ENCODE measurements at places on chromosomes 12 and 14.

DNA sequence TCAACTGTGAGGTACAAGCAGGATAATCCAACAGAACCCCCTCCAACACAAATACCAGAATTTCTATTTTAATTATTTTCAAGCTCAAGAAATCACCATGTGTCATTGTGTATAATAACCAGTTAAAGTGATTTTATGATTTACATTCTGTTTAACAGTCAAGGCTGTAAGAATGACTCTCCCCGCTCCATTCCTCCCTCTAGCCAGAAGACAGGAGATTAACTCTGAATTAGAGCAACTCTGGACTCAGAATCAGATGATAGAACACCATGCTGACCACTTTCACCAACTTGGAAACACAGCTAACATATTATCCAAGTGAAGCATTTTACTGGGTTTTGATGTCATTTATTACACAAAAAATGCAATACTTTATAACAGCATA lies 71.9 kb downstream of the ATP2B1 start:
- no peak for DNase-seq

GRCh38 chr12:69998922-69999321 lies 173.9 kb downstream of the MYRFL start:
- DNase-seq: no peak

DNA sequence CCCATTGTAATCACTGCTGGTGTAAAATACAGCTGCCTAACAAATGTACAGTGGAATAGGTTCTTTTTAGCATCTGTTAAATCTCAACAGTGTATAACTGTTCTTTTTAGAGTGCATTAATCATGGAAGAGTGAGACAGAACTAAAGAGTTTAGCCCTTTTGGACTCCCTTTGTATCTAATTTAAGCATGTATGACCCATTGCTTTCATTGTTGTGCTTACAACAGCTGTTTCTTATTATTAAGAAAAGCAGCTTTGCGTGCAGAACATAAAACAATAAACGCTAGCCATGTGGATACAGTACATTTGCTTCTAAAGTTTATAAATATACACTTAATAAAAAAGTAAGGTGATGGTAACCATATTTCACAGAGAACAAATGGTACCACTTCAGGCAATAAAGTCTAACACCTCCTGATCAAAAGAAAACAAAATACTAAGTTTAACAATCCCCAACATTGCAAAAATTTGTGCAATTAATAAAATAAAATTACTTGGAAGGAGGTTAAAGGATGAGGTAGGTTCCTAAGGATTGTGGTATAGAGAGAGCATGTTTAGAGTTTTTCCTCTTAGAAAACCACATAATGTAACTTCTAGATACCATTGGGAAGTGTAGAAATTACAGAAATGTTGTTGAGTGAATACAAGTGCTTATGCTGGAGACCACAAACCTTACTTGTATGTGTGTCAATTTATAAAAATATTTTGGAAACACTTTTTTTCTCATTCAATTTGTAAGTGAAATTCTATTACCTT lies 448.7 kb downstream of the SLC6A15 start:
- no peak for DNase-seq

- DNase-seq: no peak
Observed at GRCh38 chr12:2998789-2999264, 39.6 kb downstream of the TEAD4 start.

DNA sequence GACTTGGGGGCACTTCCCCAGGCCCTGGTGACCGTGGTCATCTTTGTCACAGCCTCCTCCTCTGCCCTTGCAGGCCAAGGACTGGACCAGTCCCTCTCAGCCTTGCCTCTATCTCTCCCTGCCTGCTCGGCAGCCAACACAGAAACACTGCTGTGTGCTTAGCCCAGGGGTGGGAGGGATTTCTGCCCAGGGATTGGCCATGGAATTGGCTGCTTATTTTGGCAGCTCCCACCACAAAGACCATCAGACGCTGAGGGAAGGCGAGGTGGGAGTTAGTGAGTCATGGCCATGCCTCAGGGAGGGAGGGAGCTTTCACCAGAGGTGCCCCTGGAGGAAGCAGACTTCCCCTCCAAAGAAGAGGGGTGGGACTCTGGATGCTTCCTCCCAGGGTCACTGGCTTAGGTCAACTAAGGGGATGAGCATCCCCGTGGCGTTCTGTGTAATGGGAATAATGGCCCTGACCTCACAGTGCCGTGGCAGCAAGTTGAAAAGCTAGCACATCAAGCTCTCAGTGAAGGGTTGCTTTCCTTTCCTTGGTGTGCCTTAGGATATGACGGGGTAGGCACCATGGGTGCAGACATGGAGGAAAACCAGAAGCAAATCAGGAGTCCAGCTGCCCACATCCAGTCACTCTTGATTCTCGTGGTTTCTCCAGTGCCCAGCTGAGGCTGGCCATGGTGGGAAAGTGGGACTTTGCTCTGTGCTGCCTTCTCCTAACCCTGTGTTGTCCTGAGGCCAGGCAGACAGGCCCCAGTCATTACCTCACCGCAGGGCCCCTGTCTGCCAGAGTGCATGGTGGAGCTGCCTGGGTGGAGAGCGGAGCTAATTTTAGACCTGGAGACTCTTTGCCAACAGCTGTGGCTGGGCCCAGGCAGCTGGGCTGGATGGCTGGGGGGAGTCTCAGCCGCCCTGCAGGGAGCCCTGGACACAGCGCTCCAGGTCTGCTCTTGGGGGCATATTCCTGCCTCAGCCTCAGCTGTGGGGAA lies 21.4 kb downstream of the B4GALNT3 start:
- DNase-seq: peak; percentile 46

GRCh38 chr12:2429032-2429431 lies 365.7 kb upstream of the FKBP4 start:
- DNase-seq: no peak

DNA sequence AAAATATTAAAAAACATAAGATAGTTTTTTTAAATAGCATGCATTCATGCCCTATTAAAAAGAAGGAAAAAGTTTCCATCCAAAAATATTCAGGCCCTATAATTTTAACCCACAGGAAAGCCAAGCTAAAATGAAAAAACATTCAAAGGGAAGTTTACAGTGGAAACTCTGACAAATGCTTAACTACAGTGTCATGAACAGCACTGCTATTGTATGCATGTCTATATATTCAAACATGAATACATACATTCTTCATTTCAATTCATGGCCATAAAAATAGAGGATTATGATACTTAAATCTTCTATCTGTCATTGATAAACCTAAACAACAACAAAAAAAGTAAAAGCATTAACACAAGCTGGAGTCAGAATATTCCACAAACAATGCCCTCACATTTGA lies 67.4 kb downstream of the PPP2R5E start:
- DNase-seq: no peak

GRCh38 chr12:53935383-53936341 lies 3.0 kb upstream of the HOXC13 start:
- DNase-seq: no peak

DNA sequence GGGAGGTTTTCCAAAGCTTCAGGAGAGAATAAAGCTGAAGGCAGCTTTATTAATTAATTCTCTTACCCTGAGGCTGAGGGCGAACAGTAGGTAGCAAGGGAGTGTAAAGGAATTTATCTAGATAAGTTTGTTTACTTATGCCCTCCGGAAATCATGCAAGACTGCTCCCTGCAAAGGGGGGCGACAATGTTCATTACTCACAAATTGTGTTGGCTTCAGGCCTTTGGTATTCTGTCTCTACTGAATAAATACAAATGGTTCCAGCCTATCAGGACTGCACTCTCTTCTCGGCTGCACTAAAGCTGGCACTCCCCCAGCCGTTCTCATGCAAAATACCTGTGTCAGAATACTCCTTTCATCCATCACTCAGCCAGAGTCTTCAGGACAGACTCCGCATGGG lies 120.8 kb downstream of the PPHLN1 start:
- DNase-seq: no peak

- no peak for DNase-seq
Observed at GRCh38 chr12:32293808-32294419, 105.4 kb upstream of the FGD4 start.

- DNase-seq: no peak
Observed at GRCh38 chr12:27965966-27966365, 6.6 kb downstream of the PTHLH start.

GRCh38 chr12:57180321-57180989 lies 33.0 kb upstream of the LRP1-AS start:
- no peak for DNase-seq

DNA sequence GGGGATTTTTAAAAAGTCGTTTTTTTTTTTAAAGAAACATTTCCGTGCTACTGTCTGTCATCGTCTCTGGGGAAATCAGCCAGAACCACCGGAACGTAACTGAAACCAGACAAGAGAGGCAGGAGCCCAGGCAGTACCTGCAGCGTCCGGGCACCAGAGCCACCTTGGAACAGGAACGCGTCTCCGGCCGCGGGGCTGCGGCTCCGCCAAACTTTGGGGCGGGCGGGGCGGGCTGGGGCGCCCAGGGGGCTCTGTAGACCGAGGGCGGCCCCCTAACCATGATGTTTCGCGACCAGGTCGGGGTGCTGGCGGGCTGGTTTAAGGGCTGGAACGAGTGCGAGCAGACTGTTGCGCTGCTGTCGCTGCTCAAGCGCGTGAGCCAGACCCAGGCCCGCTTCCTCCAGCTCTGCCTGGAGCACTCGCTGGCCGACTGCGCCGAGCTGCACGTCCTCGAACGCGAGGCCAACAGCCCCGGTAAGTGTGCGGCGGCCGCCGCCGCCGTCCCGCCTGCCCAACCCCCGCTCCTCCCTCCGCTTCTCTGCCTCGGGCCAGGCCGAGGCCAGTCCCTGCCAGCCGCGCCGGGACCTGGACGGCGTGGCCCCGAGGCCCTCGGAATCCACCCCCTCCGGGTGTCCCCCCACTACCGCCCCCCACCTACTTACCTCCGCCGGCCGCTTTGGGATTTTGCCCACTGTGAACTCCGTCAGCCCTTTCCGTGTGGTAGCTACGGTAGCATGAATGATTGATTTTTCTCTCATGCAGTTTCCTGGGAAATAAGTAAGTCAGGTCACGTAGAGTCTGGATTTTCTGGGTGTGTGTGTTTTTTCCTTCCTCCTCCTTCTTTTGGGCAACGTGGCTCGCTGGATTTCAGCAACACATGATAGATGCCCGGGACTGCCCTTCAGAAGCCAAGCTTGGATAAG lies 972 bp downstream of the SAMD4A start:
- DNase-seq: peak; percentile 8

DNA sequence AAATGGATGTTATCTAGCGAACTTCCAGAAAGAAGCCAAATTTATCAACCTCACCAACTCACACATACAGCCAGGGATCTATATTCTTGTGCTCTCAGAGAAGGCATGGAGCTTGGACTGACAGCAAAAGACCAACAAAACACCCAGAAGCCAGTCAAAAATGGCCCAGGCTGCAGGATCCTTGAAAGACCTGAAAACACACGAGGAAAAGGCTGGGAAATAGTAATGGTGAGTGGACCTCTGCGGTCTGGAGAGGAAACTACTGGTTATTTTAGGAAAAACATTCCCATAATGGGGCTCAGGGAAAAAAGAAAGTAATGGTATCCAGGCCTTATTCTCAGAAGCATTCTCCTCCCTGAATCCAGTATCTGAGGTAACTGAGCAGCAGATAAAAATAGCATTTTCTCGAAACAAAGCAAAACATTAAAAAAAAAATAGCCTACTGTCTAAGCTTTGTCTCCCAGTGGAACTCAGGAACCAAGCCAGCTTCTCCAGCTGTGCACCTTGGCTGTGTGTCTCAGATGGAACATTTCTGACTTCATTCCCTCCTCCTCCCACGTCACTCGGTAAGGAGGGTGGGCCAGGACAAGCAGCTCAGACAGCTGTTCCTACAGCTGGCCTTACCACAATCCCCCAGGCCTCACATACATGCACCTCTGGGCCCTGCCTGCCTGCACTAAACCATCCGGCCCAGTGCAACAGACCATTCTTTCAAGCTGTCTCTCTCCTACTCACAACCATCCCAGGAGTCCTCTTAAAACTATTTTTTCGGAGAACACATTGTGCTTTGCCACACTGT lies 249.9 kb downstream of the DAD1 start:
- DNase-seq: no peak

- no peak for DNase-seq
Observed at GRCh38 chr12:106245767-106246166, 2.1 kb downstream of the CKAP4 start.

DNA sequence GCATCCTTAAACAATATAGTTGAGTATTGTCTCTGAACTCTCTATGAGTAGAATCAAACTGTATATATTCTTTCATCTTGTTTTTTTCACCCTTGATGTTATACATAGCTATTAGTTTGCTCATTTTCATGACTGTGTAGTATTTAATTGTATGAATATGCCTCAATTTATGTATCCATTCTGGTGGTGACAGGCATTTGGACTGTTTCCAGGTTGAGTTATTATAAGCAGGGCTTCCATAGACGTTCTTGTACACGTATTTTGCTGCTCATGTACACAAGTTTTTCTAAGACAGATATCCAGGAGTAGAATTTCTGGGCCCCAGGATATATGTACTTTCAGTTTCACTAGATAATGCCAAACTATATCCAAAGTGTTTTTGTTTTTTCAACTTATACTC lies 211.4 kb downstream of the NTF3 start:
- DNase-seq: no peak

- no peak for DNase-seq
Observed at GRCh38 chr12:103499571-103499970, 3.8 kb upstream of the C12orf42 start.

DNA sequence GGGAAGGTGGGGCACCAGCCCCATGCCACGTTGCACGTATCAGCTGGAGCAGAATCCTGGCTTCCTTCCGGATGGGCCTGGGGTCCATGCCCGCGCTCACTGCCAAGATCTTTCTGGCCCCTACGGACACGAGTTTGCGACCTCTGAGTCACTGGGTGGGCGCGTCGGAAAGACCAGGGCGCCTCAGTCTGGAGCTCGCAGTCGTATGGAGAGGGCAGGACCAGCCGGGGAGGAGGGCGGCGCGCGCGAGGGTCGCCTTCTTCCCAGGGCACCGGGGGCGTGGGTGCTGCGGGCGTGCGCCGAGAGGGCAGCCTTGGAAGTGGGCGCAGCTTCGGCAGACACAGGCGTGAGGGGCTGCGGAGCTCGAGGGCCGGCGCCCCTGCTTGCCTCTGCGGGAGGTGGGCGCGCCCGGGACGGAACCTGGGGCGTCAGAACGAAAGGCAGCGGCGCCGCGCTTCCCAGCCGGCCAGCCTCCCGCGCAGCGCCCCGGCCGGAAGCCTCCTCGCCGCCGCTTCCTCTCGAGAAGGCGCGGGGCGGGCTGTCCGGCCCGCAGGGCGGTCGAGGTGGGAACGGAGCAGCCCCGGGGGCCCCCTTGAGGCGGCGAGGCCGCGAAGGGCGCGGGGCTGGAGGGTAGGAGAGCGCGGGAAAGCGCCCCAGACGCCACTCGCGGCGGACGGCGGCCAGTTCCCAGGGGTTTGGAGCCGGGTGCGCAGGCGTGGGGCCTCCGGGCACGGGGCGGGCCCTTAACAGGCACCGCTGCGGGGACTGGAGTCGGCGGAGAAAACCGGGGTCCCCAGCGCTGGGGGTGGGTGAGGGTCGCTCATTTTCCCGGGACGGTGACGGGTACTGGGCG lies at the start of gene ARL6IP4:
ARL6IP4 (plus strand) TSS at position 499 of the 853 bp plus-strand sequence. CDS start 459 bp downstream, outside the sequence.
- peak; percentile 39 for DNase-seq

GRCh38 chr14:55641954-55642353 lies 61.9 kb downstream of the KTN1 start:
- no peak for DNase-seq

DNA sequence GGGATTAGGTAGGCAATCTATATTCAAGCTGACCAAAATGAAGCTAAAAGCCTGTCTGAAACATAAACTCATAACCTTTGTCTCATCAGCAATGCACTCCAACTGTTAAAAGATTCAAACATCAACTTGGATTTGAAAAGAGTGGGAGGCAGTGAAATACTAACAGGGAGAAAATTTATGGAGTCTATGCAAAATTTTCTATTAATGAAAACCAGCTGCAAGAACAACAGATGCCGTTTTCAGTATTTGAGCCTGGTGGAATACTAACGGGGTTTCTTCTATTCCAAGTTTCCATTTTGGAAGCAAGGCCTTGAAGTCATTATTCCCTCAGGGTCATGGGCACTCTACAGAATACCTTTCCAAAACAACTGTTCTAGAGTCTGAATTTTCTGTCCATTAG lies 88.3 kb downstream of the LRP6 start:
- DNase-seq: no peak
